ENCODE measurements at places on chromosomes 3 and 15.

GRCh38 chr15:64348455-64348854, 7.5 kb downstream of the CSNK1G1 start:
- DNase-seq = no peak

DNA sequence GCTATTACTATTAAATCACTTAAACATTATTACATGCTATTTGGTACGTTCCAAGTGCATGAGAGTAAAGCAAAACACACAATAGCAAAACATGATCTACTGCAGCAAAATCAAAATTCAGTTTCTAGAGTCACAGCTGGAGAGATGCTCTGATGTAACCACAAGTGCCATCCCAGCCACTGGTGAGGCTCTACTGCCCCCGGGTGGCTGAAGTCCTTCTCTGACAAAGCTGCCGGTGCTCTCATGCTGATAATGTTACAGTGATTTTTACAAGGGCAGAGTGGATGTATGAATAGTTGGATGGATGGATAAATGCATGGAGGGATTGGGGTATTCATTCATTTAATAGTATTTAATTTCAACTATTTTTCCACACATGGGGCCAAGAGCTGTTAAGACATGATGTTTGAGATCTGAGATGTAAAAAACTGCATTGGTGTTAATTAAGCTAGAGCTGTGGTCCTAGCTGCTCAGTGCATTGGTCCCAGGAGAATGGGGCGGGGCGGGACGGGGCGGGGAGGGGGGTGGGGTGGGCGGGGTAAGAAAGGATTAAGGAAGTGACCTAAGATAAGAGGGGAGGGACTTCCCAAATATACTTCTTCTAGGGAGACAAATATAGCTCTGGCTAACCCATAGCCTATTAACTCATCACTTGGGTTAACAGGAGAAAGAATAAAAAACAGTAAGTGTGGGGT, 5.3 kb upstream of the SPESP1 start:
- DNase-seq = peak; percentile 69

- DNase-seq = no peak
Observed at GRCh38 chr3:141055136-141055535, 4.0 kb downstream of the SPSB4 start.

GRCh38 chr3:59885101-59885500, 835.3 kb upstream of the CFAP20DC start:
- DNase-seq = peak; percentile 5

DNA sequence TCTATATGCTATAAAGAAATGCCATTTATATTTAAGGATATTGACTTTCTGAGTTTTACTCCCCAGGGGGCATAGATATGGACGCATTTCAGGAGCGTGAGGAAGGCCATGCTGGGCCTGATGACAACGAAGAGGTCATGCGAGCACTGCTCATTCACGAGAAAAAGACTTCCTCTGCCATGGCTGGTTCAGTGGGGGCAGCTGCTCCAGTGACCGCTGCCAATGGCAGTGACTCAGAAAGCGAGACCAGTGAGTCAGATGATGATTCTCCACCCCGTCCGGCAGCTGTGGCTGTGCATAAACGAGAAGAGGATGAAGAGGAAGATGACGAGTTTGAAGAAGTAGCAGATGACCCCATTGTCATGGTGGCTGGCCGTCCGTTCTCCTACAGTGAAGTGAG, 38.4 kb downstream of the GTF2E1 start:
- no peak for DNase-seq

- DNase-seq = no peak
Observed at GRCh38 chr15:66613743-66614142, 47.9 kb upstream of the LCTL start.

GRCh38 chr3:135125171-135125801, 330.2 kb downstream of the EPHB1 start:
- DNase-seq = peak; percentile 15

DNA sequence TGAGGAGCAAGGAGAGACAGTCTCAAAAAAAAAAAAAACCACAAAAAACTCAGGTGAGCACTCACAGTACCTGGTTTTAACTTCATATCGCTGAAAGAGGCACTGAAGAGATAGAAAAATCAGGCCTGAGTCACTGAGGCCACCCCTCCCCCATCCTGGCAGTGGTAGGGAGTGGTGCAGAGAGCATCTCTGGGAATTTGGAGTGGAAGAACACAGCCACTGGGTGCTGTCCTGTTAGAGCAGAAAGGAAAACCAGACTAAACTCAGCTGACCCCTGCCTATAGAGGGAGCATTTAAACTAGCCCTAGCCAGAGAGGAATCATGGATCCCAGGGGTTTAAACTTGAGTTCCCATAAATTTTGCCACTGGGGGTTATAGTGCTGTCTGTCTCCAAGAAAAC, 22.2 kb upstream of the DNAJC13 start:
- no peak for DNase-seq

DNA sequence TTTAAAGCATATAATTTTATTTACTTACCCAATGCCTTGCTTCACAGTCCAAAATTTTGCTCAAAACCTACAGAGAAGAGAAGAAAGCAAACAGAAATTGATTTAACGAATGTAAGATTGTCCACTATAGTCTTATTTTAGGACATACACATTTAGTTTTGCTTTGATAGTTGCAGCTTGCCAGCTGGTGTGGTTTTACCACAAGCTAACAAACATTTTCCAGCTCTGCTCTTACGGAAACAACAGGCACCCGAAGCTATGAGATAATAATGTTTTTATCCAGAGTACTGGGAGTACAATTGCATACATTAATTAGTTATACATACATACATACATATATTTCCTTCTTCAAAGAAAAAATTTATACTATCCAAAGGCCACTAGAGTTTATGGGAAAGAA, 10.4 kb downstream of the BCL6 start:
- no peak for DNase-seq

DNA sequence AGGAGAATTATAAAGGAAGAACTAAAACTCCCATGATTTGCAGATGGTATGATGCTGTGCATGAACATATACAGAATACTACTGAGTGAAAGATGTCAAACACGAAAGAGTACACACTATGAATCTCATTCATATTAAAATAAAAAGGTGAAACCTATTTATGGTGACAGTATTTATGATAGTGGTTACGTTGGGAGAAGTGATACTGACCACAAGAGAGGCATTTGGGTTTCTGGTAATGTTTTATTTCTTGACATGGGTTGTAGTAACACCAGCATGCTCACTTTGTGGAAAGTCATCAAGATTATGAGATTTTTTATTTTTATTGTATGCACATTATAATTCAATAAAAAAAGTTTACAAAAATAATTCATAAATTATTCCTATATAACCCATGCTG, 324.0 kb downstream of the GAP43 start:
- DNase-seq = no peak

- no peak for DNase-seq
Observed at GRCh38 chr3:124256599-124256998, 264.7 kb upstream of the ROPN1 start.

DNA sequence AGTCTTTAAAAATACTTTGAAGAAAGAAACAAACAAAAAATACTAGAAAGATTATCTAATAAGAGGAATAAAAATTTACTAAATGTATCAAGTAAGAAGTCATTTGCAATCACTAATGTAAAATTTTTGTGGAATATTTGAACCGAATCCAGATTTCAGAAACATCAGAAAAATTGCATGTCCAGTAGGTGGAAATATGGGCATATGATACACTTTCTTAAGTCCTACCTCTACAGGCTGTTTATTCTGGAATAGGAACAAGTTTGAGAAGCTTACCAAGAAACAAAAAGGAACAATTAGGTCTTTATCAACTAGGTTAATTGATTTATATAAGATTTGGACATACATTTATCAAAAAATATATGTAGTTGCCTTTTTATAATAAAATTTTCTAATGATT, 292.9 kb upstream of the ROBO1 start:
- DNase-seq = no peak

DNA sequence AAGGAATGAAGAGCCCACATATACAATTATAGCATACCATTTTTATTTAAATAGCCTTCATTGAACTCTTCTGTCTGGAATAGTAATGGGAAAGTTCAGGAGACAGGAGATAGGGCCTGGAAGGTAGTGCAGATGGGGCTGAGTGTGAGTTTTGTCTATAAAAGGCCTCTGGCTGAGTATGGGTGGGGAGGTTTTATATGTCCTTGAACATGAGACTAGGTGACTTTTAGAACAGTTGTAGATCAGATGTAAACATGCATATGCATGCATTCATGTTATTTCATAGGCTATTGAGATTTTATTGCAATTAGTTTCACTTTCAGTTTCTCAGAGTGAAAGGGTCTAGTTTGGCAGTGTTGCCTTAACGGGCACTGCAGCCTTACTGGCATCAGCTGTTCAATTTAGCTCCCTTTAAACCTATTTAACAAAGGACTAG, 27.1 kb downstream of the CGGBP1 start:
- DNase-seq = peak; percentile 26

DNA sequence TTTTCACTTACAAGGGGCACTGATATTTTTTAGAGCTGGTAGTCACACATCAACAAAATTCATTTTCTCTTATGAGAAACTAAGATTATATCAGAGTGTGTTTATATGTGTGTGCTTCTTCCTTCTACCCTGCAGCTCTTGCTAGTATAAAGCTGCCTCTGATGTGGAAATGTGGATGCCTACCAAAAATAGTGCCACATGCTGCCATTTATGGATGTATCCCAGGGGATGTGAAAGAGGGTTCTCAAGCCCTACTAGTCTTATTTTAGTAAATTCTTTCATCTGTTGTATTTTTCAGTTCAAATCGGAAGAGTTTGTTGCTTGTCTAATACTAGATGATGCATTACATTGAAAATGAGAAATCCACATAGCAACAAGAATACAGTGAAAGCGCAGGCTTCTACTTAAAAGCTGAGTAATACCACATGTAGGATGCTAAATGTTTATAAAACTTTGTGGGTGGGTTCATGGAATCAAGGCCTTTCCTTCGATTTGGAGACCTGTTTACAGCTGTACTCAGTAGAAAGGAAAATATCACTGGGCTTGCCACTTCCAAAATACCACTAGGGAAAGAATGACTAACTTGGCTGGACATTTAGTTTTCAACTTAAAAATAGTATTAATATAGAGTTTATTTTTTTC, 399.2 kb downstream of the EPHA3 start:
- no peak for DNase-seq

GRCh38 chr3:95613993-95614392, 1200.4 kb upstream of the EPHA6 start:
- DNase-seq = no peak

- no peak for DNase-seq
Observed at GRCh38 chr15:41943543-41944312, 28.6 kb downstream of the EHD4 start.

GRCh38 chr3:111286746-111287145, 215.1 kb downstream of the NECTIN3 start:
- DNase-seq = no peak

DNA sequence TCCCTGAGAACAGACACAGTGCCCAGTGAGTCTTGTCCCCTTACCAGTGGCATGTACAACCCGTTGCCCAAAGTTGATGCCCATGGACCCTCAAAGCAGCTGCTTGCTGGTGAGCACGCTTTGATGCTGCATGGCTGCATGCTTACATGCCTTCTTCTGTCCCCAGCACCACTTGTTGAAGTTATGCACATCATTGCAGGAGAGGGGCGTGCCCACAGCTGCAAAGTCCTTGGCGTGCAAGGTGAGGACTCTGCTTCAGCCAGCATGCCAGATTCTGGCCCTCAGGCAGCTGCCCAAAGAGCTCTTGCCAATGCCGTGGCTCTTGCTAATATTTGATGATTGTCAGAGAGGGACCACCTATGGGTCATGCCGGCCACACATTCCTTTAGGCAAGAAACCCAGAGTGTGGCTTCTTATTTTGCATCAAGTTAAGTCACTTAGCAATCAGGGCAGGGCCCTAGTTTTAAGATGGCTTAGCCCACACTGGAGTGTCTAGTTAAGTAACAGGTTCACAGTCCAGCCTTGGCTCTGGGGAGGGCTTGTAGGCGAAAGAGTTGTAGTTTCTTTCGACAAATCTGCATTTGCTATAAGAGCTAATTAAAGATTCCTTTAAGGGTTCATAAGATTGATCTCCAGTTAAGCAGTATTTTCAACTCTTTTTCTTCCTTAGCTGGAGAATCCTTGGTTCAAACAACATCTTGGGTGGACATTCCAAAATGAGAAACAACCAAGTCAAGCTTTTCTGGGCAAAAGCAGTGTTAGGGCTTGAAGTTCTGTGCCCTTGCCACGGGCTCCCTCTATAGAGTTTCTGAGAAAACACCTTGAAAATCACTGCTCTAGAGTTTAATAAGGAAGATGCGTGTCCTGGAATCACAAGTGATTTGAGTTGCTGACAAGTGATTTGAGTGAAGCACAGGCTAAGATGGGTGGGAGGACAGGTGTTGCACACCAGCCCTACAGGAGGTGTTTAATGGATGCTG, 128.6 kb downstream of the SLCO3A1 start:
- DNase-seq = no peak

DNA sequence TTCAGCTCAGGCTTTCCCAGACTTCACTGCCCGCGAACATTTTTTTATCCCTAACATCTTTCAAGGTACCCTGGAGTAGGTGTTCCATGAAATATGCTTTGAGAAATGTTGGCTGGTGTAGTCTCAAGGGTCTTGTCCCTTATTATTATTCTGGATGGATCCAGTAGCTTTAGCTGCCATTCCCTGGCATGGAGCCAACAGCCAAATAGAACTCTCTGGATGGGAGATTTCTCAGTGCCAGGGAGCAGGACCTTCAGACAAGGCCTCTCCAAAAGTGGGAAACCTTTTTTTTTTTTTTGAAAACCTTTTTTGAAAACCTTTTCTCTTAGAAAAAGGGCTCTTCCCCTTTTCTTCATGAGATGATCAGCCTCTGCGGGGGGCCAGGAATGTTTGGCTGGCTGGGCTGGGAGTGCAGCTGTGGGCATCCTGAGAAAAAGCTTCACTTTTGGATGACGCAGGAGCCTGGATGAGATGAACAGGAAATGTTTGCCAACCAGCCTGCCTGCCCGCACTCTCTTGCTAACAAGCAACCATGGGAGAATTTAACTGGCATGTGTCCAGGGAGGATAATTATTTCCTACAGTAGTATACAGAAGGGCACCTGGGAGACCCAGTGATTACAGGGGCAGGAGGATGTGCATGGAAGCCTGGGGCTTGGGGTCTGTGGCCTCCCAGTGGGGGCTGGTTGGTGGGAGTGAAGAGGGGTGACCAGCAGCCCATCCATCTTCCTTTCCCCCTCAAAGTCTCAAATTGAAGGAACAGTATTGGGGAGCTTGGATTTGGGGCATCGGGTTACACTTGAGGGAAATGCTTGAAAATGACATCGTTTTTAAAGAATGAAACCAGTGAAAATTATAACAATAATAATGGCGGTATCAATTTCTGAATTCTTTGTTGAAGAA, 109.1 kb upstream of the LRIG1 start:
- DNase-seq = peak; percentile 20
